ENCODE measurements at places on chromosomes 5 and 9.

DNA sequence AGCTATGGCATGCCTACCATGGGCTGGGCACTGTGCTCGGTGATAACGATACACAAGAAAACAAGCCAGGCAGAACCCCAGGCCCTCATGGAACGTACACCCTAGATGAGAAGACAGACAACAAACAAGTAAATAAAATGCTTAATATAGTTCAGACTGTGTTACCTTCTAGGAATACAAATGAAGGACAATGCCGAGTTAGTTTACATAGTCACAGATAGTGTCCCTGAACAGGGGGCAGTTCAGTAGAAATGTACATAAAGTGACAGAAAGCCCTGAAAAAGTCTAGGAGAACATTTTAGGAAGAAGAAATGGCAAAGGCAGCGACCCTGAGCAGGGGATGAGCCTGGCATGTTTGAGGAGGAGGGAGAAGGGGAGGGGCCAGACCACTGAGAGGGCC lies 21.7 kb downstream of the SLC22A5 start:
- no peak for DNase-seq

DNA sequence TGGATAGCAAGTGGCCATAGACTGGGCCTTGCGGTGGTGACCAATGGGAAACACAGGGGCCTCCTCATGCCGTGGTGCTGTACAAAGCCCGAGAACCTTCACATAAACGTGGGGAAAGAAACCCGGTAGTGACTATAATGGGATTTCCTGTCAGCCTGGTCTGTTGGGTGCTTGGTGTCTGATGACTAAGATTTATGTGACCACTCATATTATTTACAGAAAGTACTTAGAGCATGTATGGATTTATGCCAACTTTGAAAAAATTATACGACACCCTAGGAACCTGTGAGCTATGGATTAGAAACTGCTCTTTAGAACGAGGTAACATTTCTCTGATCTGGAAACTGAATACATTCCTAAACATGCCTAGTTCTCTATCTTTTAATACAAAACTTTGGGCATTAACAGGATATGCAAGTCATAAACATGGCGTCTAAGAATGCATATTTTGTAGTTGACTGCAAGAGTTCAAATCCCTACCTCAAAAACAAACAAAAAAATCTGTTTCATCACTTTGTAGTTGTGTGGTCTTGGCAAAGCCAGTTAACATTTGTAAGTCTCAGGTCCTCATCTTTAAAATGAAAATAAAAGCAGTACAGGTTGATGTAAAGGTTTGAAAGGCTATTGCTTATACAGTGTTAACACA lies 85.4 kb downstream of the TMEM167A start:
- DNase-seq, result peak; percentile 35

DNA sequence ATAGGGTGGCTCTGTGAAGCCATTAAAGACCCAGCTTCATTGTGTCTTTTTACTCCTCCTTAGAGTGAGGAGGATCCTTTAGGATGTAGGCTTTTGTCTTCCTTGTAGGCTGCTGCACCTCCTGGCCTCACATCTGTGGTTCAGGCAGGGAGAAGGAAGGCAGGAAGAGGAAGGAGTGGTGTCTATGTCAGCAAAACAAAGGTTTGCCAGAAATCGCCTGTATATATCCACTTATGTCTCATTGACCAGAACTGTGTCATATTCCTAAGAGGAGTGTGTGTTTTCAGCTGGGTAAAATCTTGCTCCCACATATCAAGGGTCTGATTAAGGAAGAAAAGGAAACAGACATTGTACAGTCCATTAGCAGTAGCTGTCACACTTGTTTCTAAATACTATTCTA lies 213.8 kb downstream of the ARHGAP26 start:
- peak; percentile 55 for DNase-seq

DNA sequence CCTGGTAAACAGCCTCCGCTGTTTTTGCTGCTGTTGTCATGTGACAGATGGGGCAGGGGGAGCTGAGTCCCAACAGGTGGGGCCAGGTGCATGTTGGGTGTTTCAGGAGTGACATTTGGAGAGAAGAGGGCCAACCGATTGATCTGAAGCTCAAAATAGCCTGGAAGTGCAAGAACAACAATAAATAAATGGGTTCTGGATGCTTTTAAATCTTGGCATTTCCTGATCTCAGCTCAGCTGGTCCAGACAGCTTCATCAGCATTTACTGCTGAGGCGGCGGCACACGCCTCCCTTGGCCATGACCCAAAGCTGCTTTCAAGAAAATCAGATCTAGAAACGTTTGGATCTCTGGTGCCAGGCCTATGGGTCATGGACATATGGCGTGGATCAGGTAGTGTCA lies 70.5 kb downstream of the PPARGC1B start:
- DNase-seq, result no peak

GRCh38 chr5:163407034-163407655 lies 30.2 kb upstream of the CCNG1 start:
- peak; percentile 60 for DNase-seq

DNA sequence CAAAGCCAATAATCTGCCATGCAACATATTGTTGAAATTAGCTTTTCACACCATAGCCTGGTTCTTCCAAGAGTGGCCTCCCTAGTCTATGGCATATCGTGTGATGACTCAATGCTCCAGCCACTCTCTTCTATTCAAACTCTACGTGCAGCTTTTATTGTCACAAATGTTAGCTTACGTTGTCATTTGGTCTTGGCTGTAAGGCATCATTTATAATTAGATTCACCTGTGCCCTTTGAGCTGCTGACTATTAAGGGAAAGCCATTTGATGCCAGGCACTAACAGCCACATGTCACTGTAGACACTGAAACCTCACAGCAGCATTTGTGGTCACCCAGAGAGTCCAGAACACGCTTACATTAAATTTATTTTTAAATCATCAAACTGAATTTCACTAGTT lies 66.8 kb downstream of the APBA1 start:
- DNase-seq, result no peak

- peak; percentile 4 for DNase-seq
Observed at GRCh38 chr5:117859176-117859575, 1129.2 kb downstream of the DTWD2 start.

- no peak for DNase-seq
Observed at GRCh38 chr9:32404402-32404801, 20.0 kb downstream of the ACO1 start.

- no peak for DNase-seq
Observed at GRCh38 chr9:87442451-87442850, 55.2 kb upstream of the DAPK1 start.

DNA sequence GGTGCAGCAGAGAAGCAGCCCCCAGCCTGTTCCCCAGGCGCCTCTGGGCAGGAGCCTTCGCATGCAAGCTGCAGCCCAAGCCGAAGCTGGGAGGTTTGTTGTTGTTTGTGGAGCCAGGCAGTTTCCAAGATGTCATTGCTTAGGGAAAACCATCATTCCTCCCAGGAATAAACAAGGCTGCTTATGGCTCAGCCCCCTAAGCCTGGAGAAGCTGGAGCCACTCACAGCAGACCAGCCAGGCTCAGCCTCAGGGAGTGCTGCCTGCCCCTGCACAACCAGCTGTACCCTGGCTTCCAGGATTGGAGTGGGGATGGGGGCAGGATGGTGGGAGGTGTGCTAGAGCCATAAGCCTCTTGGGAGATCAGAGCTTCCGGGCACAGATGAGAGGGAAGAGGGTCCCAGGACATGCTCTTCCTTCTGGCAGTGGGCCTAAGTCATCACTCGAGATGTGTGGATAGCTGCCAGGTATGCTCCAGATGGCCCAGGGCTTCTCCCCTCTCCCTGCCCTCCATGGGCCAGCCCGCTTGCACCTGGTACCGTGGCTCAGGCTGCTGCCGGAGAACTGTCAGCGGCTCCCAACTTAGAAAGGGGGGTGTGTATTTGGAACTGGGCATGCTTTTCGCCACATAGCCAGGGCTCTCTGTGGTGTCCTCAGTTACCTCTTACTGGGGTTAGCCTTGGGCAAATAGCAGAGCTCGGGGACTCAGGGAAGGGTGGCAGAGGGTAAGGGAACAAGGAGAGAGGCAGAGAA lies 105.2 kb downstream of the RGS3 start:
- DNase-seq, result no peak

- peak; percentile 63 for DNase-seq
Observed at GRCh38 chr5:151663617-151664293, 23.0 kb downstream of the SPARC start.

- no peak for DNase-seq
Observed at GRCh38 chr9:101677861-101678260, 60.6 kb downstream of the GRIN3A start.

DNA sequence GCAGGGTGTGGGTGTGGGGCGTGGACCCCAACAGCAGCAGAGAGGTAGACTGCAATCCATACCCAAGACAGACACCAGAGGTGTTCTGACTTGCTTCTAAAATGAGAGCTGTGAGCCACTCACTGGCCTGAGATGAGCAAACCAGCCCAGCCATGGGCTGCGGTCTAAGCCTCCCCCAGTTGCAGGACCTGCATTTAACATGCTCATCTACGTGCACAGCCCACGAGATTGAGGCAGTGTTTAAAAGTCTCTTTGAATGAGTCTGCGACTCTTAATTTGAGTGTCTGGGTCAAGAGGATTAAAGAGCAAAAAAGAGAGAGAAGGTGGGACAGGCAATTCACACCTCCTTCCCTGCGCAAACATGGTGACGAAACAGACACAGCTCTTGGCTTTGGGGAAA lies 5.9 kb downstream of the SURF4 start:
- no peak for DNase-seq

DNA sequence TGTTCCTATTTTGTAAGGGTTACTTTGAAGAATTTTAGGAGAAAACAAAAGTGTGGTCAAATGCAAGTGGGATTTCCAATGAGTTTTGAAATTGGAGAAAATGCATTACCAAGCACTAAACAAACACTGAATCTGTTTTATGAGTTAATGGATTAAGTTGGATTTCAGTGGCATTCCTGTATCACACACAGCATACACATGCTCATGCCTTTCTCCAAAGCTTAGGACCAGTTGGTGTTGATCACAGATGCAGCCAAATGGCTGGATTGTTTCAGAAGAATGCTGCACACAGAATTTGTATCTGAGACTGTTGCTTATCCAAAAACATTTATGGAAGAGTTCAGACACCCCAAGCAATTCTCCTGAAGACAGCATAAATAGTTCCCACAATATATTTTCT lies 611.1 kb downstream of the ACTL7B start:
- no peak for DNase-seq

GRCh38 chr5:114360816-114361723 lies 800 bp upstream of the KCNN2 start:
- DNase-seq, result peak; percentile 15

GRCh38 chr5:136133222-136133921 lies 727 bp downstream of the SMAD5 start:
- DNase-seq, result peak; percentile 51

- no peak for DNase-seq
Observed at GRCh38 chr5:64214132-64214531, 48.5 kb downstream of the RNF180 start.

DNA sequence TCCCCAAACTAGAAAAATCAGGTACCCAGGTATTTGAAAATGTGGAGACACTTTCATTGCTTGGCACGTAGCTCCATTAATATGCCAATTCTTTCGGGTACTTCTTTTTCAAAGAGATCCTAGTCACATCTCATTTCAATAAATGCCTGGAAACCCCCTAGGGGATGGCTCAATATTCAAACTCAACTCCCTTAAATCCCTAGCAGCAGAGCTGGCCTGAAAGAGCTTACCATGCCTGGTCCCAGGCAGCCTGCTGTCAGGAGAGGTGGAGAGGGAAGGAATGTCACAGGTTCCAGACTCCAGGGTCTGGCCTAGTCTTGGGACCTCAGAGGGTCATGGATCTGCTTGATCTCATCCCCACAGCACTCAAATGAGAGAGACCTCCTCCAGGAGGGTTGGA lies 187.1 kb downstream of the SPOCK1 start:
- no peak for DNase-seq

DNA sequence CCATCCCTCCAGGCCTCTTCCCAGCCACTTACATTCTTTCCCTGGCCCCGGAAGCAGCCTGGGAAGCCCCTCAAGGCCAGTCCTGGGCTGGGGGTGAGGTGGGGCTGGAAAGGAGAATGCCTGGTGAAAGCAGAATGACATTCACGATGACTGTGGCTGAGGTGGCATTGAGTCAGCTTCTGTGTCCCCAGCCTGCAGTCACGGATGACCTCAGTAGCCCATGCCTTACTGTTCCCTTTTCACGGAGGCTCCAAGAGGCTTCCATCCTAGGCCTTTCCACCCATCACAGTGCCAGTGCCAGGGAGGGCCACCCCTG lies 2.7 kb downstream of the PRDM12 start:
- DNase-seq, result no peak

DNA sequence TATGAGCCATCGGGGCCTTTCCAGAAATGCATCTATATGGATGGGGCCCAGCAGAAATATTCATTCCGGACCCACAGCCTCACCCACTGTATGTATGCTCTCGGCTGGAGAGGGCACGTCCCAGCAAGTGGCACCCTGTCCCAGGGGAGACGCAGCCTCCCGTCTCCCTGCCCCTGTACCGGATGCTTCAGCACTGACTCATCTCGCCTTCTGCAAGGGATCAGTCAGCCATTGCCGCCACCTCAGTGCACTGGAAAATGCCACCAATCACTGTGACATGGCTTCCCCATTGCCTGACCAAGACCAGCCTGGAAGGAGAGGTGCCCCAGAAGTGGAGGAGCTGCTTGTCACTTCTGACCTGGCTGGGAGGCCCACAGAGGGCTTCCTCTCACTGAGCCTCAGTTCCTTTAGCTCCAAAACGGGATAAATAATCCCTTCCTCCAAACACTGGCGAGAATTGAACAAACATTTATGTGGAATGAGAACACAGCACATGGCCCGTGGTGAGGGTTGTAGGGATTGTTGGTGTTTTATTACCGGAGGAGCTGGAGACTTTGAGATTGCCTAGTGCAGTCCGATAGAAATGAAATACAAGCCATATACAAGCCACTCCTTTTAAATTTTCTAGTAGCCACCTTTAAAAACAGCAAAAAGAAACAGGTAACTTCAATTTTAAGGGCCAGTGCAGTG lies 43.9 kb upstream of the ORM1 start:
- no peak for DNase-seq

GRCh38 chr5:34464829-34465228 lies 191.3 kb upstream of the RAI14 start:
- no peak for DNase-seq

DNA sequence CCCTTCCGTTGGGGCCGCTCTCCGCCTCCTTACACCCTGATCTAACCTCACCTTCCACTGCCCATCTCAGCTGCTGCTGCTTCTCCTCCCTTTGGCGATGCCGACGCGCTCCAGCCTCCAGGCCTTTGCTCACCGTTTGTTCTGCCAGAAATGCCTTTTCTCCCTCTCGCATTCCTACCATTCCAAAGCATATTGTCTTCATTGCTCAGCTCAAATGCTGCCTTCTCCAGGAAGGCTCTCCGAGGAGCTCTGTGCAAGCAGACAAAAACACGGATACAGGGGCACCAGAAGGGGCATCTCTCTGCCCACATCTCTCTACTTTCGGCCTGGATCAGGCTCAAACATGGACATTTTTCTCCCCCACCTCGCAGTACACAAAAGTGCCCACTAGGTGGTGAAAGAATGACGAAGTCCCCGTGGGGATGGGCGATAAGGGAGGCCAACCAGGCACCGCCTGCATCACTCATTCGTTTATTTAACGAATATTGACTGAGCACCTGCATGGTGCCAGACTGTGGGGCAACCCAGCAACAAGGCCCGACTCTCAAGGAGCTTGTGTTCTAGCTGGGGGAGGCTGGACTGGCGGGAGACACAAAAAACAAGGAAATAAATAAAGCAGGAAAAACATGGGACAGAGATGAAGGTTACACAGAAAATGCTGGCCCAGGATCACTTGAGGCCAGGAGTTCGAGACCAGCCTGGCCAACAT lies 7.3 kb upstream of the GRHPR start:
- DNase-seq, result peak; percentile 79
